ENCODE measurements at places on chromosomes 3 and 15. TPM values are rescaled to one million over a fixed set of nuclear protein-coding genes. Genes with fewer than 3 reads are reported as not detected.

GALNT15 gene
- polyA plus RNA-seq = 2.8 TPM

GOLGA8N gene
- polyA plus RNA-seq = 18.6 TPM

CELSR3 gene
- polyA plus RNA-seq = 6.3 TPM

CA12 gene
- 21.0 TPM for polyA plus RNA-seq

FANCD2OS gene
- polyA plus RNA-seq = not detected

Data from pancreas (tissue), 10 donors.